Stimulated activated CD8-positive, alpha-beta memory T cell treated with anti-CD3 and anti-CD28 coated beads, Interleukin-15, amount 100 ng/mL, for 24 hours (primary cell): ENCODE measurements at places on chromosomes 11 and 22.

DNA sequence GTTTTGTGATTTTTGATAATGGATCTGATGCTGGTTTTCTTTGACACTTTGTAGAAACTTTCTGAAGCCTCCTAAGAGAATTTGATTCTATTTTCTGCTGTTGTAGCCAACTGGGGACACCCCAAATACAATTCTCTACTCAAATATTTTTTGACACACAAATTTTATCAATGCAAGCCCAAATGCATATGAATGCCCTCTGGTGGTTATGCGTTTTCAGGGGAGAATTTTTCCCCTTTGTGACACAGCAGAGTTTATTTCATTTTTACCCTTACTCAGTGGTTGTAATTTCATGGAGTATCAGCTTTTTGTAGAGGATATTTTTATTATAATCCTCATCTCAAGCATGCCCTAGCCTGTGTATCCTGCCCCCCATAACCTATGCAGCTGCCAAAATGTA, 44.7 kb upstream of the MTMR2 start:
- no peak for DNase-seq

DNA sequence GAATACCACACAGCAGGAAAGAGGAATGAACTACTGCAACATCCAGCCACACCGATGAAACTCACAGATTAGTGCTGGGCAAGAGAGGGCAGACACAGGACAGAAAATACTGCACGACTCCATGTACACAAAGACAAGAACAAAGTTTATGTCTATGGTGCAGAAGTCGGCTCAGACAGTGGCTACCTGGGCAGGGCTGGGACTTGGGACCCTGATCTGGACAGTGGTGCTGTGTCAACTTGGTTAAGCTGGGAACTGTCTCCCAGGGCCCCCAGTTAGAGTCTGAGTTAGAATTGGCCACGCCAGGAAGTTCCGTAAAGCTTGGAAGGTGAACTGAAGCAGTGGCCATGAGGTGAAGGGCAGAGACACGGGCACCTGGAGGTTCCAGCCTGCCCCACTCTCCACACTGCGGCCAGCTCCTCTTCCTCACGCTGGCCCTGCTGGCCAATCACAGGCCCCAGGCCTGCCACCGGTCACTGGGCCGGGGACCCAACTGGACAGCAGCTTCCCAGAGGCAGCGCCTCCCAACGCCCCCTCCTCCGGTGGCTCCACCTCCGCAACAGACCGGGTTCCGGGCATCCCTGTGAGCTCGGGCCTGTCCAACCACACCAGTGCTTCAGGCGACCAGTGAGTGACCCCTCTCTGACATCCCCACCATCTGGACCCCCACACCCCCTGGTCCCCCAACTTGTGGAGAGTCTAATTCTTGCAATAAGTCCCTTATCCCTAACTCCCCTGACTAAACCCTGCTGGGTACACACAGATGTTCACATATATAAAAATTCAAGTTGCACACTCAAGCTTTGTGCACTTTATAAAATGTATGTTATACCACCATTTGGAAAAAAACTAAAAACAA, 93.7 kb downstream of the MICAL3 start:
- no peak for DNase-seq

- DNase-seq, result no peak
Observed at GRCh38 chr22:49107961-49108530, 719.6 kb downstream of the BRD1 start.

DNA sequence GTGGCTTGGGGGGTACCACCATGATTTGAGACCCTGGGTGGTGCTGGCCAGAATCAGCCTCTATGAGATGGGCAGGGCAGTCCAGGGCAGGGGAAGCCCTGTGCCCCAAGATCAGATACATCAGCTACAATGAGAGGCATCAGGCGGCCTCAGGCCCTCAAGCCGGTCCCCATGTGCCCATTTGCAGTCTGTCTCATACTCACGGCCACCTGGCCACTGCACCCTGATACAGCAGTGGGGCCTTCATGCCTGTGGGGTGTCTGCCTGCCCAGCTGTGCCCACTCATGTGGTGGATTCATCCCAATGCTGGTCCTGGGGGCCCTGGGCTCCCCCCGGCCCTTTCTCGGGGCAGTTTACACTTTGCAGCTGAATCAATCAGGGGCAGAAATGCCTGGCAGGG, 42.4 kb upstream of the KCNQ1OT1 start:
- no peak for DNase-seq

- no peak for DNase-seq
Observed at GRCh38 chr11:74185695-74186094, 14.6 kb downstream of the PPME1 start.

GRCh38 chr11:107695446-107695845, 16.4 kb downstream of the SLN start:
- DNase-seq, result no peak

DNA sequence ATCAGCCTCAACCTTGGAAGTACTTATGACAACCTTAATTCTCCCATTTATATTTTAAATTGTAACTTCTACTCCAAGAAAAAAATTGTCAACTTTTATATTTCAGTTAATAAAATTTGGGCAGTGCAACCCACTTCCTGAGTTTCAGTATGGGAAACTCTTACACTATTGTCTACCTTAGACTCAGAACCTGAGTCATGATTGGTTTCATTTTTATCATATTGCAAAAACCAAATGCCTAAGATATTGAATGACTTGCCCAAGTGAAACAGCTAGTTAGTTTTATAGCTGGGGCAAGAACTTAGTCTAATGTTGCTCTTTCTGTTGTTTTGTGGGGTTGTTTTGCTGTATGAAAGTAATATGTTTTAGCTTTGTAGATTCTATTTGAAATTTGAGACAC, 334.0 kb upstream of the ARHGAP42 start:
- no peak for DNase-seq

DNA sequence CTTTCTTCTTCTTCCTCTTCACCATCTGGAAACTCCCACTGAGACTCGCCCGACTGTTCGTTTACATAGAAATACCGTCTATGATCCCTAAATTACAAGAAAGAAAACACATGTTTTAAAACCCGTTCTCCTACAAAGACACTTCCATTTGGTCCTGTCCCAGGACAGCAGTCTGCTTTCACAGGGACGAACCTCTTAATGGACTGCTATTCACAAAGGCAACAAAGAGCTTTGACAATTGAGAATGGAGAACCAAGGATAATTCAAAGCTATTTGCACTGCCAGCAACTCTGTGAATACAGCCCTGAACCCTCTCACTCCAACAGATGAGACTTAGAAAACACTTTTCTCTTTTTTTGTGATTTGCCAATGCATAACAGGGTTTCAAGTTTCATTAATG, 16.3 kb upstream of the AGBL2 start:
- DNase-seq, result no peak

GRCh38 chr11:587978-588380, 11.7 kb downstream of the PHRF1 start:
- DNase-seq, result no peak

GRCh38 chr11:7457211-7457610, 28.1 kb upstream of the OLFML1 start:
- DNase-seq, result no peak

GRCh38 chr22:21917181-21917958, 35.3 kb downstream of the PPM1F start:
- no peak for DNase-seq

DNA sequence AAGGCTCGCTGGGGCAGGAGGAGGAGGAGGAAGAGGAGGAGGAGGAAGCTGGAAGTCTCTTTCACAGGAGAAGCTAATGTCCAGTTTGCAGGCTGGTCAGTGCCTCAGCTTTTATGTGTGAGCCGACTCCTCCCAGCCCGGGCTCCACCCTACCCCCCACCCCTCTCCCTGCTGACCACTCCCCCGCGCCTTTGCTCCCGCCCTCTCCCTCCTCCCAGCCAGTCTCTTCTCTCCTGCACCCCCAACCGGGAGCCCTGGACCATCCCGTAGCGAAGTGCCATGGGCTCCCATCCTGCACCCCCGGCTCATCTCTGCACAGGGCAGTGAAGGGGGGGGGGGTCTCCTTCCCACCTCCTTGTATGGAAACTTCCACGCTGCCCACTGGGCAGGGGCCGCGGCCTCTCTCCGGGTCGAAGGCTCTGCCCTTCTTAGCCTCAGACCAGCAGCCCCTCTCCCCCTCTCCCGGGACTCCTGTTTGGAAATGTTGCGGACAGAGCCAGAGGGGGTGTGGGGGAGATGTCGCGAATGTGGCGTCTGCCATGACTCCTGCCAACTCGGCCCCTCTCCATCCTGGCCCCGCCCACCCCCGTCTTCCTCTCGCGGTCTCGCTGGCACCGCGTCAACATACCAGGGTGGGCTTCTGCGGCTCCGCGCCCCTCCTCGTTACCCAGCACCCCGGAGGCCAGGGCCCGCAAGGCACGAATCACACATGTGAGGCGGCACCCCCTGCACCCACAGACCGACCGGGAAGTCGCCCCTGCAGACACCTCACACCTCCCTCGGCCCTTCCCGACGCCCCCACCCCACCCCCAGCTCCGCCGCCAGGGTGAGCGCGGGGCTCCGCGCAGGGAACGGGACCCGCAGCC, 1.8 kb downstream of the IGF2 start:
- DNase-seq, result no peak

- DNase-seq, result no peak
Observed at GRCh38 chr11:134277183-134278001, 1.2 kb downstream of the GLB1L3 start.

DNA sequence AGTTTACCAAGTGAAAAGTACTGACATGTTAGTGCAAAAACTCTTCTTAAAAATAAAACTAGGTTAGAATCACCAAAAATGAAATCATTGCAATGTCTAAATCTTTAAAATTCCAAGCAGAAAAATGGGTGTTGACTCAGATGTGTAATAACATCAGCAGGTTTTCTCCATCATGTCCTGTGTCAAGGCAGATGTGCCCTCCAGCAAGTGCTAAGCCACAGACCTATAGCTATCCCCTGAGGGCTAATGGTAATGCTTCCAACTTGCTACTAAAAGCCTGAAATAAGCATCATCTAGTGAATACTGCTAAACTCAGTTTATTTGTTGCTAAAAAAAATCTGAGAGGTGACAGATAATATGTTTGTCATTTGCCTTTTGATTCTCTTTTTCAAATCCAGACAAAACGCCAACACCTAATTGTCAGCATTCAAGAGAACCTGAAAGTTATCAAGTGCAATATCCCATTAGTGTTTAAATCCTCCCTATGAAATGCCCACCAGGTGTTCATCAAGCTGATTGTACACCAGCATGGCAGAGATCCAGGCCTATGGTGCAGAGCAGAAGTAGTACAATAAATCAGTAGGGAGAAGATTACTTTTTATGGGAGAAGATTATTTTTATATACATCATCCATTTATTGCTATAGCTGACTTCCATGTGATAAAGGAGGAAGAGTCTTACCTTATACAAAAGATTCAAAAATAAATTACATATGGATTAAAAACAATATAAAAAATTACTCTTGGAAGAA, 55.1 kb upstream of the SYT9 start:
- DNase-seq, result no peak

DNA sequence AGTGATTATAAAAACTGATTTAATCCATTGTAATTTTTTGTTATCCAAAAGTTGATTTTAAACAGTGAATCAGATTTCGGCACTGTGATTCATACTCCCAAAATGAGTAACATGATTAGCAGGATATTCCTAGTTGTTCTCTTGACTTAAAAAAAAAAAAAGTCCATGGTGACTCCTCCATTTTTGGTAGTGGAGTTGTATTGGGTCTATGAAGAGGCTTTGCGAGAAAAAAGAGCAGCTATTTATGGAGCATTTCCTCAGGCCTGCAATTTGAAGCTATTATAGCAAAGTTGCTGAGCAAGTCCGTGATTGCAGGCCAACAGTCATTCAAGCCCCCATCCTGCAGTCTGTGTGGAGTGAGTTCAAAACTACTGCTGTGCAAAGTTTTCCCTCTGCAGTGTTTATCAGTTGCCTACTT, 28.8 kb downstream of the YAP1 start:
- DNase-seq, result no peak

GRCh38 chr11:28099715-28100114, 8.2 kb downstream of the KIF18A start:
- DNase-seq, result no peak

- no peak for DNase-seq
Observed at GRCh38 chr22:17213976-17214375, 5.3 kb downstream of the ADA2 start.

DNA sequence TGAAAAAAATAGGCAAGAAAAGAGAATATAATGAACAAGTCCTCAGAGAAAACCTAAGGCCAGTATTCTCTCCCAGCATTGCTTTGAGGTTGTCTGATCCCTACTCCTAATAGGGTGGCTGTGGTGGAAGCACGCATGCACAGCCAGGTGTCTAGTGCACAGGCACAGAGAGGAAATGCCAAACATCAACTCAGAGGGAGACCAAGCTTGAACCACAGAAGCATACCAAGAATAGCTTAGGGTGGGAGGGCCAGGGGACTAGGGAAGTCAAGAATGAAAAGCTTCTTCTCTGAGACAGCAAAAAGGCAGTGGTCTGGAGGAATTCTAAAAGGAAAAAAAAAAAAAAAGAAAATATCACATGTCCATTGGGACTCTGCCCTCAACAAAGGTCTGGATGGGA, 244.1 kb upstream of the API5 start:
- DNase-seq, result no peak

- DNase-seq, result no peak
Observed at GRCh38 chr22:29762263-29762662, 4.5 kb downstream of the ZMAT5 start.

DNA sequence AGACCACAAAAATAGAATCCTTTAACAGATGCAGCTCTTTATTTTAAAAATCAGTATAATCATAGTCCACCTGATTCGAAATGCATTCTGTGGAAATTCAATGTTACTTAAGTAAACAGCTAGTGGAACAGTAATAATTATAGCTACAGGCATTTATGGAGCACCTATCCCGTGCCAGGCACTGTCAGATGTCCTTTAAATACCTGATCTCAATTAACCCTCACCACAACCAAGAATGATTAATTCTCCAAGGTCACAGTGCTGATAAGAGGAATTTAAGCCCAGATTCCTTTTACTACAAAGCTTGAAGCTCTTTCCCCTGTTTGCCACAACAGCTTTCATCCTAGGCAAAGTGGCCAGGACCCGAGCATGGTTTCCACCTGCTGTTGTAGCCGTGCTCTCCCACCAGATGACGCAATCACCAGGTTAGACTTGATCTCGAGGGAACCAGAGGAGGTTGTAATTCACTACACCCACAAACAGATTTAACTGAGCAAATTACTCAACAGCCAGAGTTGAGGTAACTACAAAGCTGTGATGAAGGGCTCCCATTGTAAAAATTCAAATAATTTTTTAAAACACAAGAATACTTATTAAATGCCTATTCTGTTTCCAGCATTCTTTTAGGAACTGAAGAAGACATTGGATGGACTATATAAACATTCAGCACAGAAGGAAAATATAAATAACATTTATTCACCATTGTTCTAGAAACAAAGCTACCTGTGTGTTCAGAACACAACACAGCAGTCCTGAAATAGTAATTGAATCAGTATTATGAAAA, 10.3 kb downstream of the PRDM10 start:
- DNase-seq, result no peak

DNA sequence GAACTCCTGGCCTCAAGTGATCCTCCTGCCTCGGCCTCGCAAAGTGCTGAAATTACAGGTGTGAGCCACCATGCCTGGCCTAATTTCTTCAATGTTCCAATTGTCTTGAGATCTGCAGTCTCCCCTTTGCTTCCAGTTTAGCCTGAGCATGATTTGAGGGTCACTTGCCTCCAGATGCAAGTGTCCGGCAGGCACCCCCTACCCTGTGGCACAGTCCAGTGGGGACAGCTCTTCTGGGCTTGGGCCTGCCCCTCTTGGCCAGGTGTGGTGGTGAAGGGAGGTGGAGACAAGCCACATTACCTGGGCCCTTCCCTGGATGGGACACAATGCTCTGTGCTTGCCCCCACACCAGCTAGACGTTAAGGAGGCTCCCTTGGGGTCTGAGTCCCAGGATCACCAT, 21.3 kb upstream of the CACNG2 start:
- DNase-seq, result no peak

- no peak for DNase-seq
Observed at GRCh38 chr11:58316142-58316541, 42.7 kb downstream of the OR5B17 start.

GRCh38 chr22:37146507-37147180, 3.1 kb downstream of the IL2RB start:
- no peak for DNase-seq
